ENCODE measurements at places on chromosomes 3 and 15.

GRCh38 chr15:69390575-69390974, 23.6 kb upstream of the KIF23 start:
- no peak for DNase-seq

DNA sequence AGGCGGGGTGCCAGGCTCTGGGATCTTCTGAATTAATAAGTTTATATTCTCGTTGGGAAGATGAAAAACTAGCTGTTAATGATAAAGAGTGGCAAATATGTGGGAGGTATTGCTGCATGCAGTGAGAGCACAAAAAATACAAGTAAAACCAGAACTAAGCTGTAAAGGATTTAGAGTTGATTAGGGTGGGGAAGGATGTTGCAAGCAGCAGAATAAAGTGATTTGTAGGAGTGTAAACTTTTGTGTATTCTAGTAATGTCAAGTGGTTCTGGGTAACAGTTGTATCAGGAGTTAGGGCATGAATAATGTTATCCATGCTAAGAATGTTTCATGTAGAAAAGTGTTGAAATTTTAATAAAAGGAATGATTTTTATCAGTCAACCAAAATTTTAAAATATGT, 18.1 kb downstream of the CRYBG3 start:
- DNase-seq, result no peak

- peak; percentile 69 for DNase-seq
Measured at GRCh38 chr3:179558742-179559364, 3.9 kb upstream of the ACTL6A start.

- DNase-seq, result no peak
Measured at GRCh38 chr3:94303266-94303665, 240.4 kb downstream of the NSUN3 start.

DNA sequence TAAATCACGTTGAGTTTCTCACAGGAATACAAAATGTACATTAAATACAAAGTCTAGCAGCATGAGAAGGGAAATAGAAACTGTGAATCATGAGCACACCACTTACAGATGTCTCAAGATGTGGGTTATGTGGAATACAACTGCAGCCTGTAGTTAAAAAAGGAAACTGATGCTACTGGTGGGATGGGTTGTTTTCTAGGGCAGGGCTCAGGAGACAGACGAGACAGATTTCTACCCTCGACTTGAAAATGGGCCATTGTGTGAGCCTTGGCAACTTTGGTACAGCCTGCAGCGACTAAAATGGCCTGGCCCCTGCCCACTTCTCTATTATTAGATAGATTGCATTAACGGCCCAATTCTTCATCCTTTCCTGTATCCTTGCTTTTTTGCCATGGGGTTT, 293.1 kb downstream of the SUCLG2 start:
- DNase-seq, result no peak

All from activated CD4-positive, alpha-beta memory T cell treated with anti-CD3 and anti-CD28 coated beads for 36 hours (primary cell).